ENCODE measurements at places on chromosomes 1 and 21.

- DNase-seq, result no peak
These were observed 20.3 kb upstream of the KNCN start for GRCh38 chr1:46571691-46572225.

GRCh38 chr1:8252266-8252951 is 65.5 kb upstream of the SLC45A1 start:
- DNase-seq, result no peak

DNA sequence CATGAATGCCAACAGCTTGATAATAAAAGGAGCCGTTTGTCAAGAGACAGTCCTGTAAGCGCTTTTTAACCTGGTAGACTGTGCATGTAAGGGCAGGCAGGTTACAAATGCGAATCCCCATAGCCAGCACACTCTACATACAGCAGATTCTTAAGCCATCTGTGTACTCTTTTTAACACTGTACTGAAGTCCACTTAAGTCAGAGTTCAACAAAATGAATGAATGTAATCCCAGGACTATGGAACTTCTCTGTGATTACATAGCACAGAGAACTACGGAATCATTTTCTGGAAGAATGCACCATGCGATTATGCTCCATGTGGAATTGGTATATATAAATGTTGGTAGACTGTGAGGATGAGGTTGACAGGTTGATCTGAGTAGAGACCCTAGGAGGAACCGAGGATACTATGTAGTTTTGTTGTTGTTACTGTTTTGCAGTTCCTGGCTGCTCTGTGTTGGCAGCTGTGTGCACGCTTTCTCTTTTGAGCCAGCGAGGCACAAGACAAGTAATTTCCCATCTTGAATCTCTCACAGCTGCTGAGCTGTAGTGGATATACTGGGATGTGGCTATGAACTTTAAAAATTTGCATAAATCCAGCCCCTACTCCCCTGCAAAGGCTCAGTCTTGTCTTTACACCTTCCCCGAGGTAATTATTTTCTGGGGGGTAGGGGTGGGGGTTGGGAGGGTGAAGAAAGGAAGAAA is 21.9 kb downstream of the LRRC8D start:
- DNase-seq, result no peak

DNA sequence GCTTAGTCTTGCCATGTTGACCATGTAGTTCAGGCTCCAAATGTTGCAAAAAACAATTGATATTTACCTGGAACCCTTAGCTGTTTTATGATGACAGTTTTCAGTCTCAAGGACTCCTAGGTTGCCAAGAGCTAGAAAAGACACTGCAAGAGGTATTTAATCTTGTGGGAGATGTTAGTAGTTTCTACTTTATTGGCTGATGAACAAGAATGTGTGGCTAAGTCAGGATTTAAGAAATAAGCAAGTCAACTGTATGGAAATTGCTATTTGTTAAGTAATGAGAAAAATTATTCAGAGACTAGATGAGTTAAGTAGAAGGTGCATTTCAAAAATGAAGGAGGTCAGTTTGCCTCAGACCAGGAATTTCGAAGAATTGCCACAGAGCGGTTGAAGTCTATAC is 639.7 kb upstream of the USP24 start:
- no peak for DNase-seq

GRCh38 chr1:2194319-2194897 is at the start of gene FAAP20:
Gene FAAP20, minus strand, starts transcription at chr1:2194772. Its CDS starts 23 bp downstream, at chr1:2194749.
- DNase-seq, result peak; percentile 46

GRCh38 chr1:112464501-112464900 is 44.3 kb upstream of the WNT2B start:
- no peak for DNase-seq

DNA sequence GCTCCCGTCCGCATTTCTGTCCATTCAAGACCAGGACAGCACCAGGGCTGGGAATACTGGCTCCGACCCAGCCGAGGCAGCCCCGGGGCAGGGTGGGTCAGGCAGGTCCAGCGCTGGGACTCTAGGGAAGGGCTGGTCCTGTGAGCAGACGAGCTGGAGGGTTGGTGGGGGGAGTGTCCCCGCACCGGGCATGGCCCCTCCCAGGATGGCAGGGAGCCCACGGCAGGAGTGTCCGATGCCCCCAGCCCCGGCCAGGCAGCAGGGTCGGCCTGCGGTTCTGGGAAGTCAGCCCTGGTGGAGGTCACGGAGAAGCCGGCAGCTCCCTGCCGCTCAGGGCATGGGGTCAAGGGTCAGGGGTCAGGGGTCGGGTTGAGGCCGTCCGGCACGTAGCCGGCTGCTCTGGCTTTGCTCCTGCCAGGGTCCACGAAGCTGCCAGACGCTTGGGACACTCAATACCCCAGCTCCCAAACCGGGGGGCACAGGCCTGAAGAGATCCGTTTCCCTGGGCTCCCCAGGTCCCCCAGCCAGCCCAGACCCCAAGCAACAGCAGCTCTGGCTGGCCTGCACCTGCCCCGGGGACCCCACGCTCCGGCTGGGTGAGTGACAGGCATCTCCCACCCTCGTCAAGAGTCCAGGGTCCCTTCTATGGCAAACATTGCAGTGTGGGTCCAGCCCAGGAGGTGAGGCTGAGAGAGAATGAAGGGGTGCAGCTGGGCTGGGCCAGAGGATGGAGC is 6.7 kb downstream of the C1QTNF12 start:
- DNase-seq, result no peak

- DNase-seq, result no peak
These were observed 27.0 kb downstream of the FGGY start for GRCh38 chr1:59323879-59324278.

DNA sequence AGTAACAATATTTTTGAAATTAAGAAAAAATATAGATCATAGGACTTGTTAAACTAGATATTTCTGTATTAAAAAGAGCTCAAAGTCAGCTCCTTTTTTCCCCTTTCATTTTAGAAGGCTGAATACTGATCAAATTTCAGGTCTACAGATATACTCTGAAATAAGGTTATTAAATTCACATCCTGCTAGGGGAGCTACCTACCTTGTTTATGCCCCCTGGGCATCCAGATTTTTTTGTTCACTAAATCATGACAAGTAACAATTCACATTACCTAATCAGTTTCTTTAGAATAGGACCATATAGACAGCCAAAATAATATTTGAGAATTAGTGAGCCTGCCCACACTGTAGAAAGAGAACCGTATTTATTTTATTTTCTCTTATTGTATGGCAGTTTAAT is 276.2 kb downstream of the USP25 start:
- no peak for DNase-seq

GRCh38 chr1:17857996-17858395 is 102.9 kb downstream of the ACTL8 start:
- no peak for DNase-seq

- DNase-seq, result no peak
These were observed 20.0 kb upstream of the ADARB1 start for GRCh38 chr21:45054227-45054926.

GRCh38 chr1:78385744-78386462 is 104.9 kb upstream of the PTGFR start:
- DNase-seq, result no peak

DNA sequence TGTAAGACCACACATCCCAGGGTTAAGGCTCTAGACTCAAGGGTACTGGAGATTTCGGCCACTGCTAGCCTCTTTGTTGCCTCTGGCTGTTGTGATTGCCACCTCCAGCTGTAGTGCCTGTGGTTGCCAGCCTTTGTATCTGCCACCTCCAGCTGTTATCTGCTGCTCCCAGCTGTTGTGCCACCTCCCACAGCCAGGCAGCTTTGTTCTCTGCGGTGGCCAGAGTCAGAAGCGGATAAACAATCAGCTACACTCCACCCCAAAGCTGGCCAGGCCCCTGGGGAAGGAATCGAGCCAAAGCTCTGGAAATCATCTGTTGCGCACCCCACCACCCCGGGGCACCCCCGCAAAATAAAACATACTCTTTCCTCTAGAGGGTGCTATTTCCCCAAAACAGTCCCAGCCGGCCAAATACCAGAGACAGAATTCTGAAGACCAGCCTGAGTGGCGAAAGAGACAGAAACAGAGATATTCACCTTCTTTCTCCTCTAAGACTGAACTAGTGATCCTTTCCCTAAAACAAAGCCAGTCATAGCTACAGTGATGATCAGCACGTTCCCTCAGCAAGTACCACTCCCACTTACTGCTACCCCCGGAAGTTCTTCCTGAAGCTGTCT is 14.8 kb upstream of the PIGM start:
- DNase-seq, result no peak

- no peak for DNase-seq
These were observed 12.7 kb downstream of the PACC1 start for GRCh38 chr1:212401838-212402582.

DNA sequence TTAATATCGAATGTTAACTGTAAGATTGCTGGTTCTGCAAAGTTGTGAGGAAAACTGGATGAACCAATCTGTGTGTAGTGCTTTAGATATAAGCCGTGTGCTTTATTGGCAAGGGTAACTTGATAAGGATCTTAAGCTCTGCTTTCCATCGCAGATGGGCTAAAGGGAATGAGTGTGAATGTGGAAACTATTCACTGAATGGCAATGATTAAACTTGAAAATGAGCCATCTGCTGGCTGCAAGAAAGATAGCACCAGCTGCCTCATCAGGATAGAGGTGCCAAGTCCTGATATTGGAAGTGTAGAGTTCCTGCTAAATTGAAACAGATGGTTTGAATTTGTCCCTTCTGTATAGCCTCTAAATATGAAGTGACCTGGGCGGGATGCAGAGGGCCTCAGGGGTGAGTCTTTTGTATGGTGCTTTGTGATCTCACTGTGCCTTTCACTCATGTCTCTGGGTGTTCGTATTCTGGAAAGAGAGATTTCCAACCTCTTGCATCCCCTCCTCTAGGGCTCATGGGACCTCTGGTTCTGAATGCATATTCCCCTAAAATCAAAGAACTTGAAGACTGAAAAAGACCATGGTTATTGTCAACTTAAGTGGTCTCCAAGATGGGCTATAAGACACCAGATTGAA is 9.2 kb downstream of the FCRL3 start:
- no peak for DNase-seq

DNA sequence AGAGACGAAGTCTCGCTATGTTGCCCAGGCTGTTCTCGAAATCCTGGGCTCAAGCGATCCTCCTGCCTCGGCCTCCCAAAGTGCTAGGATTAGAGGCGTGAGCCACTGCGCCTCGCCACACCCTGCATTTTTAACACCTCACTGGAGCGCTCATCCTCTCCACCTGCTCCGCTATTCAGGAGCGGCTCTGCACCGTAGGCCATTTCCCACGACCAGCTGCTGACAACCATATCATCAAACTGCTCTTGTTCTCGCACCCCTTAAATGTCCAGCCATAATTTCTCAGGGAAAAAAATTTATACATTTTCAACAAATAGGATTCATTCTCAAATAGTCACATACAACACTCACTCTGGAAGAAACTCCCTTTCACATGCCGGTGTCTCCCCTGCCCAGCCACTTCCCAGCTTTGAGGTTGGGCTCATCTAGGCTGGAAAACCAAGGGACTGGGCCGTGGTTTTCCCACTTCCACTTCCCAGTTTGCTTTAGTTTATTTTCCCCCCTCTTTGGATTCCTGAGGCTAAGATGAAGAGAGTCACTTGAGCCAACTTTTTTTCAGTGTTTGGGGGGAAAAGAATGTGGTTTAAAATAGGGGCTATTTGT is 639 bp upstream of the IPO9 start:
- no peak for DNase-seq

DNA sequence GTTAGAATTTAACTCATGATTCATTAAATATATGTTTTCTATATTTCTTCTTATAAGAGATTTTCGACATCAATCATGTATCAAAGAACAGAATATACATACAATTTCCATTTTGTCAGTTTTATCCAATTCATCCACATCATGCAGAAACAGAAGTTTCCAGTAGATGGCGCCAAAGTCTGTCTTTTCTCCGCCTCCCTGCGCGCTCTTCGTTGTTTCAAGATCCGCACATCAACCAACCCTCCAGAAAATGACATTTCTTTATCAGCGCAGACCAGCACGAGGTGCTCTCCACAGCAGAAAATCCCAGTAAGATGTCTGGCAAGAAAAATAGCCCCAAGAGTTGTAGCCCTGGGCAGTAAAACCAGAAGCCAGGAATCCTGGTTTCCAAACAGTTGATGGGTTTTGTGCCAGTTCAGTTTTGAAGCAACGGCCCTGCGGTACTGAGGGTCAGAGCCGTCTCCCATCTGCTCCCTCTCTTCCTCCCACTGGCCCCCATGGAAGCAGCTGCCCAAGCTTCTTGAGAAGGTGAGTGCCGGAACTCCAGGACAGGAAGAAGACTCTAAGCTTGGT is 38.6 kb upstream of the GPR137B start:
- peak; percentile 31 for DNase-seq

- DNase-seq, result no peak
These were observed 23.2 kb downstream of the CDC73 start for GRCh38 chr1:193144999-193145398.

GRCh38 chr1:35706846-35707600 is 11.7 kb downstream of the C1orf216 start:
- peak; percentile 25 for DNase-seq

DNA sequence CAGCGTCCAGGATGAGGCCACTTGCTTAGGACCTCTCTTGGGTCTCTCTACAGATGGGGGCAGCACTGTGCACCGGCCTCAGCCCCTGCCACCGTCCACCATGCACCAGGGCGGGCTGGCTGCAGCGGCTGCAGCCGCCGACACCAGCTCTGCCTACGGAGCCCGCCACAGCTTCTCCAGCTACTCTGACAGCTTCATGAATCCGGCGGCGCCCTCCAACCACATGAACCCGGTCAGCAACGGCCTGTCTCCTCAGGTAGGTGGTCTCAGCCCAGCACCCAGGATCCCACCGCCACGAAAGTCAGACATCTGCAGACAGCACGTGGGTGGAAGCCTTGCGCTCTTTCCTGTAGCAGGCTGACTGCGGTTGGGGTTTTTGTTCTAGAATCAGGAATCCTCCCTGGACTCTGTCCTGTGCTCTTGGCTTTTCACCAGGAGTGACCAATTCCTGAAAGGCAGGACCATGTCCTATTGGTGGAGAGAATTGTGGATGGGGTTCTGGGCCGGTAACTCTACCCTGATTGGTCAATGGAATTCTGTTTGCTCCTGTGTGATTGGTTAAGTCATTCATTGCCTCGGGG is 72.5 kb downstream of the PAX7 start:
- no peak for DNase-seq

DNA sequence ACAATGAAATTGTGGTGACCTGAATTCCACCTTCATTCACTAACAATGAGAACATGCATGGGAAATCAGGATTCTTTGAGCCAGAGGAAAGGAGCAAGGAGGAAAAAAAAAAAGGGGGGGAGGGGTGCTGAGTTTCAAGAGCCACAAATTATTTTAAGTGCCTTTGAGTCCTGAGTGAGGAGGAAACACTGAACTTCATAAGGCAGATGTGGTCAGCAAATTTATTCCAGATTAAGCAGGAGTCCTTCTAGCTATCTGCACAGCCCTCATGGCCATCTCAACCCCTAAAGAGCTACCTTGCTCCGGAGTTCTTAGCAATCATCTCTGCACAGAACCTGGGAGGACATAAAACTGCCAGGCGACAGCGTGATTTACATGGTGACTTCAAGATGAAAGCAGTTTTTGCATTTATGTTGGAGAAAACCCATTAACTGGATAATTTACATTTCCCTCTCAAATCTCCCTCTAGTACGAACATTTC is 21.7 kb downstream of the ASTN1 start:
- no peak for DNase-seq

GRCh38 chr1:107794571-107794970 is 170.4 kb downstream of the VAV3 start:
- DNase-seq, result no peak

All from stimulated activated CD8-positive, alpha-beta memory T cell treated with anti-CD3 and anti-CD28 coated beads, Interleukin-4, amount 100 ng/mL, for 4 hours (primary cell).